CD14-positive monocyte (primary cell): ENCODE measurements at places on chromosomes 3 and 15. TPM values are rescaled to one million over a fixed set of nuclear protein-coding genes. Genes with fewer than 3 reads are reported as not detected.

- DNase-seq = peak; percentile 46
Observed at GRCh38 chr15:89740137-89740536, 10.9 kb downstream of the MESP1 start.

- no peak for DNase-seq
Observed at GRCh38 chr3:125359700-125360099, 15.4 kb downstream of the ZNF148 start.

Gene DVL3
- polyA plus RNA-seq = 9.4 TPM

- DNase-seq = no peak
Observed at GRCh38 chr3:58422756-58423325, 10.8 kb downstream of the PDHB start.

Gene FETUB
- not detected for polyA plus RNA-seq

DNA sequence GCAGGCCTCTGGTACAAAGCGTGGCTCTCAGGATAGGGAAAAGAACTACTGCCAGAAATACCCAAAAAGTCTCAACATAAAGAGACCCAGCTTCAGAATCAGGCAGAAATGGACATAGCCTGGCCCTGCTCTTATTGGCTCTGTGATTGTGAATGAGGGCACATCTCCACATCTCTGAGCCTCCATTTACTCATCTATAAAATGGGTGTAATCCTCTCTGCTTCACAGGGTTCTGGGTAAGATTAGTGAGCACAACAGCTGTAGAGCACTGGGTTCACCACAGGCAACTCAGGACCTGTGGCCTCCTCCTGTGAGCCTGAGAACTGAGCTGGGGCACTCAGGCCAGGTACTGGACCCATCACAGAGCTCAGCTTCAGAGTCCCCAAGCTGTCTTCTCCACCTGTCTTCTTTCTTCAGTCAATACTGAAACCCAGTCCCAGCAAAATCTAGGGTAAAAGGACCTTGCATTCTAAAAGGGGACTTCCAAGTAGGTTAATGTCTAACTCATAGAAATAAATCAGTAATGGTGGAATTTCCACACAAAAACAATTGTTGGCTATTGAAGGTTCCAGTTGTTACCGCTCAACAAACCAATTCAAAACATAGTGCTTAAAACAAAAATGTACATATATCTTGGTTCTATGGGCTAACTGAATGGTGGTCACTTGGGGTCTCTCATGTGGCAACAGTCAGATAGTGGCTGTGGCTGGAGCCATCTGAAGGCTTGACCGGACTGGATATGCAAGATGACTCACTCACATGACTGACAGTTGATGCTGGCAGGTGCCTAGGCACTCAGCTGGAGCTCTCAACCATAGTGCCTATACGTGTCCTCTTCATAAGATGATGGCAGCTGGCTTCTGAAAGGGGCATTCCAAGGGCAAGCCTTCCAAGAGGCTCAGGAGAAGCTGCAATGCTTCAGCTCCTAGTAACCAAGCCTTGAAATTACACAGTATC is 47.3 kb downstream of the TRIM42 start:
- no peak for DNase-seq

Gene CRTAP
- 317 TPM for polyA plus RNA-seq
